Ovary (tissue), 10 donors: ENCODE measurements at places on chromosomes 12 and 14. TPM values are rescaled to one million over a fixed set of nuclear protein-coding genes. Genes with fewer than 3 reads are reported as not detected.

- no peaks in the 10 kb centered on the region for H3K27me3 ChIP-seq
- no peak overlapping the region for H3K4me3 ChIP-seq
- H3K4me1 ChIP-seq: no peaks in the 10 kb centered on the region
- H3K36me3 ChIP-seq: no peaks in the 10 kb centered on the region
- no peak for DNase-seq
These were observed 135.1 kb downstream of the ERC1 start for GRCh38 chr12:1126091-1126490.

DNA sequence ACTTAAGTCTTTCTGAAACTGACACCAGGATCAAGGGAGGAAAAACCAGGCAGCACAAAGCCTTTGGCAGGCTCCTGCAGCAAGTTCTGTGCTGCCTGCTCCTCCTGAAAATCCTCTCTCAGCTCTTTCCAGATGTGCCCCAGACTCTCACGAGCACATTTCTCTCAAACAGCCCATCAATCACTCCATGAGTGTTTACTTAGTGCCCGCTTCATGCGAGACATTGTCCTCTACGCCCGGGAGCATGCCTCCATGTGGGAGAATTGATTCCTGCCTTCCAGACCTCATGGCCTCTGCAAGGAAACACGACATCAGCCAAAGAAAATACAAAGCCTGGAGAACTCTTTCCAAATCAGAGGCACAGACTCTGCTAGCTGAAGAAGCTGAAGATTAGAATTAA lies 46.5 kb upstream of the TSPAN11 start:
- no peaks in the 10 kb centered on the region for H3K4me1 ChIP-seq
- no peak overlapping the region for H3K4me3 ChIP-seq
- no peak for DNase-seq

RFLNA gene
- 3.3 TPM for total RNA-seq

GRCh38 chr12:3538466-3539030 lies 47.5 kb downstream of the PRMT8 start:
- peaks cover 3% of the 10 kb centered on the region for H3K4me1 ChIP-seq
- H3K4me3 ChIP-seq: no peak overlapping the region
- DNase-seq: no peak
- H3K36me3 ChIP-seq: no peaks in the 10 kb centered on the region
- no peak overlapping the region for H3K27ac ChIP-seq

DNA sequence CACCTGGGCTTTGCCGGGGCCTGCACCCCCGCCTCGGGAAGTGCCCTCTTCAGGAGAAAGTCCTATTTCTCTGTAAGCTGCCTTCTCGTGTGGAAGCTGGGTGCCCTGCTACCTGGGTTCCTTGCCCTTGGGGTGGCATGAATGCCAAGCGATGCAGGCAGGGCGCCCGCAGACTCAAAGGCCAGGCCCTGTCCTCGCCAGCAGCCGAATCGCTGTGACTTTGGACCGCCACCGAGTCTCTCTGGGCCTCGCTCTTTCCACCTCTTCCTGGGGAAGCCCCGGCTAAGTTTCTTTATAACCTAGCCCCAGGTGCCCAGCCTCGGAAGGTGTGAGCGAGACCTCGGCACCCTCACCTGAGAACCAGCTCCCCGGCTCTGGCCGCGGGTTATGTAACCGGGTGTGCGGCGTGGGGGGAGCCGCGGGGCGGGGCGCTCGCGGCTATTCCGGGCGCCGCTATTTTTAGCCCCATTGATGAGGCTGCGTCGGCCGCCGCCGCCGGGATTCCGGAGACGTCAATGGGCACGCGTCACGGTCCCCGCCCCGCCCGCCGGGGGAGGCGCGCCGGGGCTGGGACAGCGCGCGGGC lies 14.6 kb upstream of the NR4A1 start:
- H3K4me1 ChIP-seq: peaks cover 2% of the 10 kb centered on the region
- peak; percentile 95 for DNase-seq
- peak overlapping the region; percentile 73 for H3K4me3 ChIP-seq

DNA sequence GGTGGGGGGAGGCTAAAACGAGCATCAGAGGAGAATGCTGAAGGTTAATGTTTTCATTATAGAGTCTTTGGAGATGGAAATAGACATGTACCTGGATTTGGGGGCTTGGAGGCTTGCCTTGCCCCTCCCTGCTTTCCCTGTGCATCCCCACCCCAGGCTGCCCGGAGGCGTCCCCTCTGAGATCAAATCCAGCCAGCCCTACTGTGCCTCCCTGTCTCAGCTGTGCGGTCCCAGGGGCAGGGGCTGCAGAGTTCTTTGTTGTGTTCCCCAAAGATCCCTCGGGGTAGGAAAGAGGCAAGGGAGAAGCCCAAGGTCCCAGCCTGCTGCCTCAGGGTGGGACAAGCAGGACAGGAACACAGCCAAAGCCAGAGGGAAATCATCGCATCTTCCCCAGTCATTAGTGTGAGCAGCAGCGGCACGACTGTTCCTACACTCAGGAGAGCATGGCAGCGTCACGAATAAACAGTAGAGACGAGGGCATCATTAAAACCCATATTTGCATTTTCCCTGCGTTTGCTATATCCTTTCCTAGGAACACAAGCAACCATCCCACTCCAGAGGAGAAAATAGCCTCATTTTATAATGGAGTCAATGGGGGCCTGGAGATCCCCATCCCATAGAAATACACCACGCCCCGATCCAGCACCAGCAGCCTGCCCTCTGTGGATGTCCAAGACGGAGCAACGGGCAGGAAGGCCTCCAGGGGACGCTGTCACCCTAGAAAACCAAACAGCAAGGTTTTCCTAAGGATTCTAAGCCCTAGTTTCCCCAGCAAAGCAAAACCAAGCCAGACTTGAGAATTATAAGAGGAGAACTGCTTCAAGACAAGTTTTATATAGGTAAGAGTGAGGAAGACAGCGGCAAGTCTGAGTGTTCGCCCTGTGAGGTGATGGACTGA lies 32.4 kb downstream of the ANO2 start:
- H3K4me3 ChIP-seq: no peak overlapping the region
- H3K27me3 ChIP-seq: no peaks in the 10 kb centered on the region
- H3K36me3 ChIP-seq: no peaks in the 10 kb centered on the region
- no peaks in the 10 kb centered on the region for H3K4me1 ChIP-seq
- no peak overlapping the region for H3K27ac ChIP-seq

DNA sequence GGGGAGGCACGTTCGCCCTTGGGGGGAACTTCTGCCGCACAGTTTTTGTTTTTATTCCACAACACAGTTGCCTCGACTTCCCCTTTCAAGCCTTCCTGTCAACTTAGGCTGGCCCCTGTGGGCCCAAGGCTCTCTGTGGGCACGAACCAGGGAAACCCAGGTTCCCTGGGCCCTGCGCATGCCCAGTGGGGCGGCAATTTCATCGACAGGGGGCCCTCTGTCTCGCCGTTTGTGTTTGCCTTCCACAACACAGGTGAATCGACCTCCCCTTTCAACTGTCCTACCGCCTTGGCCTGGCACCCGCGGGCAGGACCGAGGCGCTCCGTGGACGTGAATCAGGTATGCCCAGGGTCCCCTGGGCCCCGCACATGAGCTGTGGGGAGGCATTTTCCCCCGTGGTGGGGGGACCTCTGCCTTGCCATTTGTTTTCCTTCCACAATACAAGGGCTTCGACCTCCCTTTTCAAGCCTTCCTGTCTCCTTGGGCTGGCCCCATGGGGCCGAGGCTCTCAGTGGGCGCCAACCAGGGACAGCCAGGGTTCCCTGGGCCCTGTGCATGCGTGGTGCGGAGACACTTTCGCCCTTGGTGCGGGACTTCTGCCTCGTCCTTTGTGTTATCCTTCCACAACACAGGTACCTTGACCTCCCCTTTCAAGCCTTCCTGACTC lies 354.0 kb downstream of the ALG10 start:
- no peaks in the 10 kb centered on the region for H3K36me3 ChIP-seq
- H3K27ac ChIP-seq: no peak overlapping the region
- H3K4me1 ChIP-seq: no peaks in the 10 kb centered on the region
- H3K4me3 ChIP-seq: no peak overlapping the region

- H3K36me3 ChIP-seq: no peaks in the 10 kb centered on the region
- no peak overlapping the region for H3K4me3 ChIP-seq
- H3K27ac ChIP-seq: no peak overlapping the region
- no peaks in the 10 kb centered on the region for H3K4me1 ChIP-seq
- H3K27me3 ChIP-seq: no peaks in the 10 kb centered on the region
These were observed 47.2 kb downstream of the FOXG1 start for GRCh38 chr14:28813810-28814209.

- no peaks in the 10 kb centered on the region for H3K4me1 ChIP-seq
- H3K27ac ChIP-seq: no peak overlapping the region
- no peak for DNase-seq
- no peak overlapping the region for H3K4me3 ChIP-seq
- no peaks in the 10 kb centered on the region for H3K36me3 ChIP-seq
These were observed 120.0 kb downstream of the PPFIA2 start for GRCh38 chr12:81639196-81639595.

DNA sequence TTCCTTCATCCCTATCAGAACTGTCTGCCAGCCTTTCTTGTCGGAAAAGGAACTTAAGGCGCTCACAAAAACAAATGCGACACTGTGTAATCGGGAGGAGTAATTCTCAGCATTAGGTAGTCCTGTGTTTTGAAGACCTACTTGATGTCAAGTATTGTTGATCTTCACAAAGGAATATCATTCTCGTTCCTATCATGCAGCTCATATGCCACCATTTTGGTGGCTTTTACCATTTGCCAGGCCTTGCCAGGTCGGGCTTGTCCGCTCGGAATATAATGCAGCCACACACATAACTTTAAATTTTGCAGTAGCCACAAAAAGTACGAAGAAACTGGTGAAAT lies 903 bp upstream of the PPP4R3A start:
- no peak for DNase-seq
- H3K4me1 ChIP-seq: peaks cover 7% of the 10 kb centered on the region
- no peaks in the 10 kb centered on the region for H3K27me3 ChIP-seq
- peak overlapping the region; percentile 97 for H3K27ac ChIP-seq
- peak overlapping the region; percentile 86 for H3K4me3 ChIP-seq

RNU7-1 gene
- total RNA-seq: not detected

LHX5 gene
- not detected for total RNA-seq

SDSL gene
- total RNA-seq: 2.9 TPM

NOPCHAP1 gene
- total RNA-seq: 14.5 TPM

DNA sequence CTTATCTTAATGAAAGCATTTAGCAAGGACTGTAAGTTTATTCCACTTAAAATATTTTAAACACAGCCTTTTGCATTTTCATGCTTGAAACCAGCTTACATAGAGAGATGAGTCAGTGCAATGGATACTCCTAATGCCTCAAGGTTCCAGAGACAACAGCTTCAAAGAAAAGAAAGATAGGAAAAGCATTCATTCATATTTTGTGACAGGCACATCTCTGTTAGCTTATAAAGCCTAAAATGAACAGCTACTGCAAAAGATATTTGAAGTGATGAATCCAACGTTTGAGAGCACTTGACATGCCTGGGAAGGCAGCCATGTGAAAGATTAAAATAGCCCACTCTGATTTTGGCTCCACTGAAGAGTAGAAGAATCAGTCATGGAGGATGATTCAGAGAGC lies 814.5 kb downstream of the RPS29 start:
- H3K27me3 ChIP-seq: no peaks in the 10 kb centered on the region
- H3K36me3 ChIP-seq: no peaks in the 10 kb centered on the region
- H3K27ac ChIP-seq: no peak overlapping the region
- no peaks in the 10 kb centered on the region for H3K4me1 ChIP-seq
- DNase-seq: no peak

DNA sequence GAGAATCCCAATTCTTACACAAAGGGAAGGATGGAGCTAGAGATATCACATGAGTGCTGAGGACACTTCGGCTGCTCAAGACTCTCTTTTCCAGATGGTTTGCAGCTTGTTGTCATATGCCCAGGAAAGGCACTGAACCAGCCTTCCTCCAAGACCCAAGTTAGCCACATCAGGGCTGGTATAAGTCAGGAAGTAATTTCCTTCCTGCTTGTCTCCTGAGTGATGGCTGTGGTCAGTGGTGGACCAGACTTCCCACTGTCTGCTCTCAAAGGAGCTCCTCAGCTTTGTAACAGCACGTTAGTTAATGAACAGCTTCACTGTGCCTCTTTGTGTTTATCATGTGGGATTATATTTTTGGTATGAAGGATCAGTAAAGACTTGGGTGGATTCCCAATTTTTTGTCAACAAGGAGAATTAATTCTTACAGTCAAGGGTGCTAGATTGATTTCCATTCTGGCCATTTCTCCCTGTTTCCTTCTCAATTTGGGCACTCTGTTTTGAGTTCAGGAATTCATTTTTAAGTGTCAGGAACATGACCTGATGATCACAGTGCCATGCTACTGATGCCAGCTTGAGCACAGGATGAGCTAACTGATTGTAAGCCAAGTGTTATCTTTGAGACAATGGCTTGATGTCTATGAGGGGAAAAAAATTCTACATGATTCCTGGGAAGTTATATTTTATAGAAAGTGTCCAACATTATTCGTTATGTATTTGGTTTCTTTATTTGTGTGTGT lies 145.8 kb downstream of the GCH1 start:
- H3K4me3 ChIP-seq: no peak overlapping the region
- no peaks in the 10 kb centered on the region for H3K36me3 ChIP-seq
- H3K27me3 ChIP-seq: no peaks in the 10 kb centered on the region
- H3K27ac ChIP-seq: no peak overlapping the region
- DNase-seq: no peak

DNA sequence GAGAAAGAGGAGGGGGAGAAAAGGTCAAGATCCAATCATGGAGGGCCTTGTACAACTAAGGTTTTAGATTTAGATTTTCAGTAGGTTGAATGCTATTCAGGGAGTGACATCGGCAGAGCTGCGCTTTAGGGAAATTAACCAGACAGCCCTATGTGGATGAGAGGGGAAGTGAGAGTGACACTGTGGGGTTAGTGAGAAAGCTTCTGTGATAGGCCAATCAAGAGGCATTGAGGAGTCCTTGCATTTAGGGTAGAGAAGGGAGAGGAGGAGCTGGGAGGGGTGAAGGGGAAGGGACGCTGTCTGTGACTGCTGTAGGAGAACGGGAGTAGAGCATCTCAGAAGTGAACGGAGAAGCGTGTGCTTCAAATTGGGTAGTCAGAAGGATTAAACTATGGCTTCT lies 3.4 kb downstream of the HSD17B6 start:
- H3K4me1 ChIP-seq: no peaks in the 10 kb centered on the region
- H3K27ac ChIP-seq: no peak overlapping the region
- H3K4me3 ChIP-seq: no peak overlapping the region

GRCh38 chr12:15273896-15274295 lies 48.4 kb upstream of the PTPRO start:
- no peak overlapping the region for H3K4me3 ChIP-seq
- H3K27ac ChIP-seq: no peak overlapping the region
- no peaks in the 10 kb centered on the region for H3K4me1 ChIP-seq

- no peak overlapping the region for H3K4me3 ChIP-seq
- no peaks in the 10 kb centered on the region for H3K36me3 ChIP-seq
- H3K4me1 ChIP-seq: no peaks in the 10 kb centered on the region
- no peaks in the 10 kb centered on the region for H3K27me3 ChIP-seq
- DNase-seq: no peak
These were observed 182.6 kb downstream of the SUDS3 start for GRCh38 chr12:118558941-118559340.

- DNase-seq: no peak
- no peak overlapping the region for H3K27ac ChIP-seq
These were observed 214.9 kb downstream of the CNTN1 start for GRCh38 chr12:40907115-40907527.

GRCh38 chr12:42924482-42924881 lies 334.9 kb upstream of the PRICKLE1 start:
- no peaks in the 10 kb centered on the region for H3K27me3 ChIP-seq
- no peaks in the 10 kb centered on the region for H3K36me3 ChIP-seq
- H3K4me3 ChIP-seq: no peak overlapping the region
- H3K4me1 ChIP-seq: no peaks in the 10 kb centered on the region
- DNase-seq: no peak

PIK3C2G gene
- total RNA-seq: not detected
